Endothelial cell (in vitro differentiated cells): ENCODE measurements at places on chromosomes 5 and 9.
A peak's percentile ranks its signal among the peaks of the same experiment; 100 is the strongest.

DNA sequence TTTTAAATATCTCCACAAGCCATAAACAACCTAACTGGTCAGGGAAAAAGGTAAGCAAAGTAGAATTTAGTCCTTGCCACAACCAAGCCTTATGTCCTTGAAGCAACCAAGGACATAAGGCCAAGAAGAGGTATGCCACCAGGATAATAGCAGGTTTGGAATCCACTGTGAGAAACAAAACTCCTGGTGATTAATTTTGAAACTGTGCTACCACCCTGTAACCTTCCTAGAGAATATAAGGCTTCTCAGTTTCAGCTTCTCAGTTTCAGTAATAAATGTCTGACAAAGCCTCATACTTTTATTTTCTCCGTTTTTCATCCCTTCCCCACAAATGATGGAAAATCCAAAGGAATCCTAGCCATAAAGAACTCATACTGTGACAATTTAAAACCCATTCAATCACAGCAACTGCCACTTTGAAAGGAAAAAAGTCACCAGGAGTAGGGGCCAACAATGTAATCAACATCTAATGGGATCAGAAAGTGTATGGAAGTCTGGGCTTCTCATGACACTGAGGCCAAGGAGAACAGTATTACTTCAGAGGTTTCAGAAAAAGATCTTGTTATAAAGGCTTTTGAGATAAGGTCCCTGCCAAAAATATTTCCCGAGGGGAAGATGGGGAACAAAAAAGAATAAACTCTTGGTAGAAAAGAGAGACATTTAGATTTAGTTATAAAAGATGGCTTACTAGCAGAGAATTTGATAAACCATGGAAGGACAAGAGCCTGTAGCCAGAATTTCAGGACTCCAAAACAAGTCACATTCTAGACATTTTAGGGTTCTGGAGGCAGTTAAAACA, 189.2 kb downstream of the TSSK1B start:
- no peak for DNase-seq

DNA sequence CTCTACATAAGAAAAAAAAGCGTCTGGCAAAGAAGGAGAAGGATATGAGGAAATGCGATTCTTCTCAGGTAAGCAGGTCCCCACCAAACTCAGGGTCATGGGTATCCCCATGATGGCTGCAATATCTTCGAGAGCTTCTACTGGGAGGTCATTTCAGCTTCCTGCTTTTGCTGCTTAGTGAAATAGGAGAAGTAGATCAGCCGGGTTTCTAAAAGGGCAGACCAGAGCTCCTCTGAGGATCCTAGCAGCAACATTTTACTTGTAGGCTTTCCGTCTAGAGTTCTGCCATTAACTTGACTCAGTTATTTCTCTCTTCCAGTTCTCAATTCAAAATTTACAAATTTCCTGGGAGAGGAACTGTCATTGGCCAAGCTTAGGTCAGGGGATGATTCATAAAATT, 134.7 kb downstream of the DPYSL3 start:
- no peak for DNase-seq

DNA sequence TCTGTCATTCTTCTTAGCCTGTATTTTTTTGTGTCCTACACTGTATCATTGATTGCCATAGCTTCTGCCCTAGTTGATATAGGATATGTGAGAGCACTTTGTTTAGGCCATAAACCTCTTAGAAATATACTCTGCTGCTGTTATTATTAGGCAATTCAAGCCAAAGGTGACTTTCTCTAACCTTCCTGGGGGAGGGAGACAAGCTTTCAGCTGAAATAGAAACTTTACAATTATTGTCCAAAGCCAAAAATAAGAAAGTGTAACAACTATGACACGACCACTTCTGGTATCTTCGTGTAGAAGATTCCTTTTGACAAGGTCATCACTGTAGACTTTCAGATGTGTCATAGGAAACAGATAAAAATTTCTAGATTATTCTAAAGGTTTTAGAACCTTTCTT, 12.2 kb upstream of the CSNK1A1 start:
- DNase-seq, result no peak

- DNase-seq, result no peak
Measured at GRCh38 chr5:58926541-58926935, 343.7 kb downstream of the RAB3C start.

DNA sequence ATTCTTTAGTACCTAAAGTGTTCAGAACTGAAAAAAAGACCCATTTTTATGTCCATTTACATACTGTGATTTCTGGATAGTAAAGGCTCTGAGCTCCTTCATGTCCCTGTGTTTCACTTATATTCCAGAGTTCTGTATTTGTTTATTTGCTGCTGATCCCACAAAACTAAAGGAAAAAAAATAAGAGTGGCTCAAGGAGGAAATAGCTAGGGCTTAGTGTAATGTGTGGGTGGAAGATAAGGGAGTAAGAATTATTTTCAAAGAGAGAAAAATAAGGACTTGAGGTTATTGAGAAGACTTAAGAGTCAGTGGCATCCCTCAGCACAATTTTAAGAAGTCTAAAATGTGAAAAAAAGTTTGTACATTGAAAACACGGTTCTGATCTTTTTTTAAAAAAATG, 46.0 kb downstream of the ENTREP1 start:
- DNase-seq, result no peak

DNA sequence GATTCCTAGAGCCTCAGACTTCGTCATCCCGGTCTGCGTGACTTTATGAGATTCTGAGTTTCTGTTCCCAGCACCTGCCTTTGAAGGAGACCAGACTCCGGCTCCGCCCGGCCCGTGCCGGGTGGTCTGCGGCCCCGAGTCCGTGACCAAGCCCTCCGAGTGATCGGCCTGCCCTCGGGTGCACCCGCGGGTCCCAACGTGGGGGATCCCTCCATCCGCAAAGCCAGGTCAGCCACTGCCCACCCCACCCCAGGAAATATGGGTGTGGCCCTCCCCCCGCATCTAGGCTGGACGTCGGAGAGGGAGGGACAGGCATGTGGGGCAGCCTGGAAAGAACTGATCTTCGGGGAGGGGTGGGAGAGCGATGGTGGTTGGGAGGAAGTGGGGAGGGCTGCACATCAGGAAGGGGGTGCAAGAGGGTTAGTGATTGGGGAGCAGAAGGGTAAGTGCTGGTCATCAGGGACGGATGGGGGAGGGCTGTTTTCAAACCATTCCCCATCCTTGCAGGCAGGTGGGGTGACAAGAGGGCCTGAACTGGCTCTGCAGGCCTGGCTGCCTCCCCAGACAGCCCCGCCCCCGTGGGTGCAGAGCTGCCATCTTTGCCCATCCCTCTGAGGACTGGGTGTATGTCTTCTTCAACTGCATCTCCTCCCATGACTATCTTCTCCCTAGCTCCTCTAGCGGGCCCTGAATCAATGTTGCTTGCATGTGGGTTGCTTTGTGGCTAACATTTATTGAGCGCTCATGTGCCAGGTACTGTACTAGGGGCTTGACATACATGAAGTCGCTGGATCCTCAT, 747 bp downstream of the LRSAM1 start:
- DNase-seq, result peak; percentile 24

GRCh38 chr5:17928581-17928981, 294.3 kb downstream of the TAF11L14 start:
- no peak for DNase-seq

DNA sequence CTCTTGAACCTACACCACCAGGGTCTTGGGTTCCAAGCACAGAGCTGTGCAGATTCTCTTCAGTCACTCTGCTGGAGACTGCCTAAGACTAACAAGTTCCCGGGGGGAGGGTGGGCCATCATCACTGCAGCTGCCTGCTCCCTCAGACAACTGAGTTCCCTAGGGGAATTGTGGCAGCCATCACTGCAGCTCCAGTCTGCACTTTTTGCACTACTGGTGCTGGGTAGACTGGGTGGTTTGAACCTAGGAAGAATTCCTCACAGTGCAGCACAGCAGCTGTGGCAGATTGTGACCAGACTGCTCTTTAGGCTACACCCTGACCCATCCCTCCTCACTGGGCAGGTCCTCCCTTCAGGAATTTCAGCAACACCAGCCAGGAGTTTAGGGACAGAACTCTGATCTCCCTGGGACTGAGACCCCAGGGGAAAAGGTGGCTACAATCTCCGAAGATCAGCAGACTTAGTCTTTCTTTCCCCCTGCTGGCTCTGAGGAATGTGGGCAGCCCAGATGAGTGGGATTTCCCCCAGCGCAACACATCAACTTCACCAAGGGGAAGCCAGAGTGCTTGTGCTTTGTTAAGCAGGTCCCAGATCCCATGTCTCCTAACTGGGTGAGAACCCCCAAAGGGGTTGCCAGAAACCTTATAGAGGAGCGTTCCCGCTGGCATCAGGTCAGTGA, 30.9 kb upstream of the RGMB start:
- DNase-seq, result no peak

DNA sequence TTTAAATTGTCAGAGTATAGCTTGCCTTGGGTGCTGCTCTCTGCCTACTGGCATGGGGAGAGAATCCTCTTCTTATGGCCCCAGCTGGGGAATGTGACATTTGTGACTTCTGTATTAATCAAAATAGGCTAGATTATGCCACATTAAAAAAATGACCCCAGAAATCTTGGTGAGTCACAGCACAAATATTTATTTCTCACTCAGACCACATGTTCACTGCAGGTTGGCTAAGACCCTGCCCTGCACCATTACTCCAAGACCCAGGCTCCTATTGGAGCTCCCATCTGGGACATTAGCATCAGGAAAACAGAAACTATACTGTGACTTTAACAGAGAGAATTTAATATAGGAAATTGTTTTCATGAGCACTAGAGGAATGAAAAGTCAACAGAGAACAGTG, 16.6 kb upstream of the WHRN start:
- DNase-seq, result no peak

GRCh38 chr9:7976856-7977255, 177.3 kb upstream of the DMAC1 start:
- no peak for DNase-seq

- no peak for DNase-seq
Measured at GRCh38 chr5:166709691-166710090, 1581.8 kb upstream of the WWC1 start.

GRCh38 chr9:93650448-93650847, 74.1 kb downstream of the PHF2 start:
- DNase-seq, result no peak

DNA sequence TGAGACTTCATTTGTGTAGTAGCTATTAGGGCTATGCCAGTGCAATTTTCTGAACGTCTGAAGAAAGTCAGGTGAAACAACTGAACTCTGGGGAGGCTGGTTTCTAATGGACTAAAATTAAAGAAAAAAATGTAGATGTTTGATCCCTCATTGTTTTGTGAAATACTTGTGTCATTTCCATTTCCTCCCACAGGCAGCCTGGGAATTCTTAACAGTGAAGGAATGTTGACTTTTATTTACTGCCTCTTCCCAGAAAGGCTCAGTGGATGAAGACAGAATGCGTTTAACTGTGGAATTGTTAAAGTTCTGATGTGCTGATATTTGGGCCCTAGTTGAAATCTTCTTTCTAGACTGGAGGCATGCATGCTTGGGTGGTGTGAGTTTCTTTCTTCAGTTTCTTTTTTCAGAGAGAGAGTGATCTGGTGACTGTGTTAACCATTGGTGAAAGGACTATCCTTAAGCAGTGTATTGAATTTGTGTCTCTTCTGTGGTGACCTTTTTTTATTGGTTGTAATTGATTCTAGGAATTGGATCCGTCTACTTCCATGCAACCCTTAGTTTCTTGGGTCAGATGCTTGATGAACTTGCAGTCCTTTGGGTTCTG, 15.5 kb downstream of the ACER2 start:
- DNase-seq, result no peak

DNA sequence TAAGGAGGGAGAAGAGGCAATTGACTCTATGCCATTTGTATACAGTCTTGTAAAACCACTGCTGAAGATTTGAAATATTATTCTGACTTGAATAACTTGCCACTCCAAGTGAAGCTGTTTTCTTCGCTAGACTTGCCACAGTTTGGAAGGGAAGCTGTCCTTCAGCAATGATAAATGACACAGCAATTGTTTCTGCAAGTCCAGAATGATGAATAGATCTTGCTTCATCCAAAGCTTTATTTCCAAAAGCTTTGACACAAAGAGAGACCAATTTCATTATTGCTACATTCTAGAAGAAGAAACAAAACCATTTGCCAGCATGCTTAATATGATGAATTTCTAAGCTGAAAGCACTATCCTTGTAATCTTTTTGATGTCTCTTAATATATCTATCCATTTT, 73.7 kb downstream of the ZNF366 start:
- no peak for DNase-seq

- no peak for DNase-seq
Measured at GRCh38 chr9:136496801-136497620, 14.2 kb upstream of the SEC16A start.

- no peak for DNase-seq
Measured at GRCh38 chr9:27377147-27377807, 80.3 kb upstream of the EQTN start.

- no peak for DNase-seq
Measured at GRCh38 chr9:136074706-136075105, 20.4 kb downstream of the NACC2 start.

GRCh38 chr9:106529616-106530015, 333.4 kb upstream of the ZNF462 start:
- no peak for DNase-seq

DNA sequence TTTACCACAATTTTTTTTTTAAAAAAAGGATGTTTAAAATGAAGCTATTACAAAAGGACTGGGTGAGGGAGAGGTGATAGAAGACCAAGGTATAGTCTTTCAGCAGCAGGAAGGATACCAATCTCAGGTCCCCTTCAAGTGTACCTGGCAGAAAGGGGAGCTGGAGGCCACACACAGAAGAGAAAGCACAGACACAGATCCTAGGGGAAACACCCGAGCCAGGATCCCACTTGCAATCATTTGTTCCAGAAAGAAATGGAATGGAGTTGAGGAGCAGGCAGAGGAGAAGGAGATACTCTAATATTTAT, 5.6 kb downstream of the GNPDA1 start:
- no peak for DNase-seq

- DNase-seq, result no peak
Measured at GRCh38 chr5:102998224-102998623, 121.7 kb downstream of the GIN1 start.
